ENCODE measurements at places on chromosomes 3 and 15.

DNA sequence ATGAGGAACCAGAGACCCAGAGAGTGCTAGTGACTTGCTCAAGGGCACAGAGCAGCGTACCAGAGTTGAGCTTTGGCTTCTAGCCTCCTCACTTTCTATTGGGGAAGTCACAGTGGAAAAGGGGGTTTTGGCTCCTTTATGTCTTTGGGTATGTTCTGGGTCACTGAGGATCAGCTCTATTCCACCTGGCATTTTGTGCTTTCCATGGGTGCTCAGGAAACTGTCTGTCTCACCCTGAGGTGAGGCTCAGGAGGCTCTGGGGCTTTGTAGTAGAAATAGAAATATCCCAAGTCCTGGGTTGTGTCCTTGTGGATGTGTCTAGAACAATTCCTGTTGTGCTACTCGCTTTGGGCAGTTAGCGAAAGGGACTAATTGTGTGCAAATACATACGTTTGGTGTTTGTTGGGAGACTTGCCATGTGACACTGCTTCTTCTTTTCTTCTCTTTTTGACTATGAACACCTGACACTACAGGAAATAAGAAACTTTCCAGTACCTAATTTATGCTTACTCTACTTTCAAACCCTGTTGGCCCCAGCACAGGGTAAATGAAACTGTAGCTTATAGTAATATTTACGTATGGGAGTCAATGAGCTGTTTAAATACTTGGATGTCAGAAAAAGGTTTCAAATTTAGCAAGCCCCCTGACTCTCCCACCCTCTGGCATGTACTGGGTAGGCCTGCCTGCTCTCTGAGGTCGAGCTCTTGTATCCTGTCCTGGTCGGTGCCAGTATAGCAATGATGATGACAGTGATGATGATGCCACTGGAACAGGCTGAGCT, 35.6 kb downstream of the SMAD3 start:
- DNase-seq, result no peak

DNA sequence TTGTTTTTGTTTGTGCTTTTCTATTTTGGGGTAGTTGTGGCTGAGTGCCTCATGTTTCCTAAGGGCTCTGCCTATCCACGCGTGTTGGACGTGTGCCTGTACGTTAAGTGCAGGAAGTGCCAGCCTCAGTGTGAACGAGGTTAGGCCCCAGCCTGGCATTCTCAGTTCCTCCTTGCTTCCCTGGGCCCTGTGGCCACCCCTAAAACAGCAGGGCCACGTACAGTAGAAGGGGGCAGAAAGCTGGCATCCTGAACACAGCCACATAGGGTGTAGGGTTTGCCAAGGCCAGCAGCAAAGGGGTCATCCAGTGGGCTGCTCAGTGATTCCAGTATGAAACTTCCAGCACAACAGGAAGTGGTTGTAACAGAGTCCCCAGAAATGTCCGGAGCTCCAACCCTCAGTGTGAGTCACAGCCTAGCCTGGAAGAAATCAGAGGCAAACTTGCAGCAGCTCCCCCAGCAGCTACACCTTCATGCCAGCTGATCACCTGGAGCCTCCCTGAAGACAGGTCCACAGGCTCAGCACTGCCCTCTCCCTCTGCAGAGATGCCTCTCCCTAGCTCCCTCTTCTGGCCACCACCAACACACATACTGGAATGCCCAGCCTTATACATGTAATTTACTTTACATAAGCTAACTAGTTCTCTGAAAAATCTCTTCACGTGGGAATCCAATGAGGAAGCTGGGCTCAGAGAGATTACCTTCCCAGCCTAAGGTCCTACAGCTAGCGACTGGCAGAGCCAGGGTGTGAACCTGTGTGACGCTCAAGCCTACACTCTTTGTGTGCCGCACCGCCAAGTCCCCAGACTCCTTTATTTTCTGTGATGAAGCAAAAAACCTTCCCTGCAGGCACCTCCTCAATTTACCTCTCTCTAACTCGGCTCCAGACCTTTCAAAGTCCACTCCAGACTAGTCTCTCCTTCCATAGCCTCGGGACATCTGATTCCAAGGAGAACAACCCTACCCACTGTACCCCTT, 26.6 kb downstream of the ILDR1 start:
- DNase-seq, result peak; percentile 61

- no peak for DNase-seq
Observed at GRCh38 chr15:40932156-40932555, 3.0 kb downstream of the DLL4 start.

- no peak for DNase-seq
Observed at GRCh38 chr3:193052354-193053045, 134.8 kb upstream of the MB21D2 start.

DNA sequence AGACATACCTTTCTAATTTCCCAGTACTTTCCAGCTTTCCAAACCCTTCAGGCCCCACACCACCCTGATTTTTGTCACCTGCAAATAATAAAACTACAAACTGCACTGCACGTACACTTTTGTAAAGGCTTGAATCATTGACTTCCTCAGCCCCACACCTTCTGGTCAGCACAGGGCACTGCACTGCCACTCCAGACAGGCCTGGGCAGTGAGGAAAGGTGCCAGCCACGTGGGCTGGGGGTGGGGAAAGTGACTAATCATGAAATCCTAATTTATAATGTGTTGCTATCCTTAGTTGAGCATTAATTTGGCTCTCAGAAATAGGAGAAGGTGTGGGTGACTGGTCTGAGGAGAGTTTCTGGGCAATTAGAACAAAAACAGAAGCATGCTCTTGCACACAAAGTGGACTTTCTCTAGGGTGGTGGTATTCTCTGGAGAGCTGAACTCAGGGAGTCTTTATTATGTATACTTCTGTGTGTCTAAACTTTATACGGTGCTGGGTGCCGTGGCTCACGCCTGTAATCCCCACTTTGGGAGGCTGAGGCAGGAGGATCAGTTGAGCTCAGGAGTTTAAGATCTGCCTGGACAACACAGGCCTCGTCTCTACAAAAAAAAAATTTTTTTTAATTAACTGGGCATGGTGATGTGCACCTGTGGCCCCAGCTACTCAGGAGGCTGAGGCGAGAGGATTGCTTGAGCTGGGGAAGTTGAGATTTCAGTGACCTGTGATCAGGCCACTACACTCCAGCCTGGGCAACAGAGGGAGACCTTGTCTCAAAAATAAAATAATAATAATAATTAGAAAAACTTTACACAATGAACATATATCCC, 58.2 kb upstream of the FLNB start:
- DNase-seq, result no peak

DNA sequence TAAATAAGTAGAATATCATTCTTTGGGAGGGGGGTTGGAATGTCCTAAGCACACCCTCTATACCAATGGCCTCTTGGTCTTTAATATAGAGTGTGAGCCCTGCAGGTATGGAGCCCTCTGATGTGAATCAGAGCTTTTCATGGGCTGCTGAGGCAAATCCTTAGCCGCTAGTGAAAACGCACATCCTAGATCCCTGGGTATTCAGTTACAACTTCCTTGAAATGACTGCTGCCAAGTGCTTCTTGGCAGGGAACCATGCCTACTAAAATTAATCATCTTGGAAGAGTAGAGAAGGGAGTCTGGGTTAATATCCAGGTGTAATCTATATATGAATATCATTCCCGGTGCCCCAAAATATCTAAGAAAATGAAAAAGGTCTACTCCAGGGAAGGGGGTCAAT, 109.1 kb downstream of the POLQ start:
- no peak for DNase-seq

- DNase-seq, result no peak
Observed at GRCh38 chr3:158456114-158456513, 114.9 kb upstream of the MLF1 start.

- DNase-seq, result no peak
Observed at GRCh38 chr15:27454281-27455075, 483.5 kb downstream of the GABRG3 start.

DNA sequence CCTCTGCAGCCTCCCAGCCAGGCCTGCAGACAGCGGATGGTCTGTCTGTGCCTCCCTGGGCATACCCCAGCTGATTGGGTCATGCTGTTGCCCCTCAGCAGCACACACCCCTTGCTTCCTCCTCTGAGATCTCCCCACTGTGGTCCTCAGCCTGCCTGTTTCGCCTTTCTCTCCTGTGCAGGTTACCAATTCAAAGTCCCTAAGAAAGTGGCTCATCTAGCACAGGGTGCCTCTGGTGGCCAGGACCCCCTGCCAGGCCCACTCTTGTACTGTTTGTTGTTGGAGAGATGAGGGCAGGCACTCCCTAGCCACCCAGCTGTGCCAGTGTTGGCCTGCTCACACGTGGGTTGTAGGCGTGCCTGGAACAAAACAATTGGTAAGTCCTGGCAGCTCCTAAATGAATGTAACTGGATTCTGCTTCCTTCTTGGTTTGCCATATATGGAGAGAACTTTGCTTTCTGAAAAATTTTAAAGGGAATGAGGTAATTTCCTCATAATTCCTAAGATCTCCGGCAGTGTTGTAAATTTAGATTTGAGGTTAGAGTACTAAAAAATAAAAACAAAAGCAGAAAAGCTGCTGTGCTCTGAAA, 213.2 kb upstream of the IL12A start:
- DNase-seq, result peak; percentile 68

DNA sequence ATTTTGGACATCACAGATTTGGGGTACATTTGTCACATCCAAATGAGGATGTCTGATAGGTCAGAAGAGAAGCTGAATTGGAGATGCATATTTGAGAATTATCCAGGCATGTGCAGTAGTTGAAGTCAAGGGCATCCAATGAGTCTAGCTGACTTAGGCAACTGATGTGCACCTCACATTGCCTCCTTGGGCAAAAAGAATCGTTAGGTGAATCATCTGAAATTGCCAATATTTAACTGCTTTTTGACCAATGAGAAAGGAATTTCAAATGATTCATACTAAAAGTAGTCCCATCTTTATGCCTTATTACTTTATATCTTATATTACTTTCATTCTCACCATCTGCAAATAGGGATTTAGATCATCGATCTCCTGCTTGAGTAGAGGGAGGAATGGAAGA, 117.7 kb downstream of the CD47 start:
- no peak for DNase-seq

GRCh38 chr3:128271536-128272332, 118.5 kb downstream of the EEFSEC start:
- no peak for DNase-seq

- DNase-seq, result no peak
Observed at GRCh38 chr3:49883998-49884397, 14.3 kb upstream of the CAMKV start.

DNA sequence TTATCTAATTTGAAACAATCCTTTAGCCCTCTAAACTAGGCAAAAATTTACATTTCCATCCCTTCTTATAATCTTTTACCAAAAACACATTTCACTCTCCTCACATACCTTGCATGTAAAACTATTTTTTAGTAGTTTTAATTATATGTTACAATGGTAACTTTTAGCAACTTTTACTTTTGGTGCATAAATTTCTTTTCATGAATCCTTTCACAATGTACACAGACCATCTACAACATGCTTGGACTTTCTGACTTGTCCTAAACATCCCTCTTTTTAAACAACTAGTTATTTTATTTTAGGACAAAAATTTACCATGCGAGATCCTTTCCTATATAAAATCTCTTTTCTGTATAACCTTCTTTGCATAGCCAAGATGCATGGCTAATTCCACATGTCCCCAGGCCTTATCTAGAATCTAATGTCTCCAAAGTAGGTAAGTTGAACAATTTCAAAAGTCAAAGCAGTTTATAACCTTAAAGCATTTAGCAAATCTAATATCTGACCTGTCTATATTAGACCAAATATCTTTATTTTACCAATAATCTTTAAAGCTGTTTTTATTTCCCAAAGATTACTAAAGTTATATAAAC, 14.4 kb upstream of the ALDH1L1 start:
- no peak for DNase-seq

DNA sequence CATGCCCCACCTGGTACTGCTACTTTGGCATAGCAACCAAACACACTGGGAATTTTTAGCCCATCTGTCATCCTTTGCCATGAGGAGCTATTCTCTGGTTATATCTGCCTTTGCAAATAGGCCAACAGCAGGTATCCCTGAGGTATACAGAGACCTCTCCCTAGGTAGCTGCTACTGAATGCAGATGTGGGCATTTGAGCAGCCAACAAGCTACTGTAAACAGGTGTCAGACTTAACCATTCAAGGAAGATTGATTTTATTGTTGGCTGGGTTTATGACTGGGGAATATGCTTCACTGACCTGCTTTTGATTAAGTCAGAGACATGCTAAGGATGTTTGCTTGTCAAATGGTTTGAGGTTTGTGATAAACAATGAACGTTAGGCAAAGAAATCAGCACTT, 183.2 kb downstream of the OXSM start:
- no peak for DNase-seq

GRCh38 chr3:152348436-152349177, 79.9 kb downstream of the MBNL1 start:
- no peak for DNase-seq

- no peak for DNase-seq
Observed at GRCh38 chr3:126742057-126742456, 38.0 kb downstream of the CHCHD6 start.

DNA sequence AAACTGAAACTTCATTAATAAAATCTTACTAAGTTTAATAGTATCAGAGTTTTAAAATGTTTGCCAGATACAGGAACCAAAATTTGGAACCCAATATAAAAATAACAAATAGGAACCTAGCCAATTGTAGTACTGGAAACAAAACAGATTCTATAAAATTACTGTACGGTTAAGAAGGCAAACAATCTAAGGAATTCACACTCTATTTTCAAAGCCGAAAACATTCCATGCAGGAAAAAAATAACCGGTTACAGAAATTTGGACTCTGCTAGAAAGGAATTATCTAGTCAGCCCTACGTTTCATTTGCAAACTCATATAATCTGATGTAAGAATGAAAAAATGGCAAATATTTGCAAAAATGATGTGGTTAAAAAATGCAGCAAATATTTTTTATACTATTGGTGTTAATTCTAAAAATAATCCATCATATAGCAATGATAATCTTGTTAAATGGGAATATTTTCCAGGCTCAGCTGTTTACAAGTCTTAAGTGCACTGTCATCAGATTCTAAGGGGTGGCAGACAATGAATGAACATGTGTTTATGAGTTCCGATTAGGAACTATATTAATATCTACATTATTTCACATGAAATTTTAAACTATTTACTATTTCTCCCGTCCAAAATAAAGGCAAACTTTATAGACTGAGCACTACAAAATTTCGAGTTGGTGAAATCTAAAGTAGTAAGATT, 58.1 kb downstream of the DCBLD2 start:
- no peak for DNase-seq

- DNase-seq, result no peak
Observed at GRCh38 chr15:67458331-67459029, 62.5 kb upstream of the C15orf61 start.

GRCh38 chr3:107861422-107861821, 229.4 kb downstream of the CD47 start:
- no peak for DNase-seq

GRCh38 chr15:93088200-93088980, 621 bp downstream of the RGMA start:
- DNase-seq, result no peak

DNA sequence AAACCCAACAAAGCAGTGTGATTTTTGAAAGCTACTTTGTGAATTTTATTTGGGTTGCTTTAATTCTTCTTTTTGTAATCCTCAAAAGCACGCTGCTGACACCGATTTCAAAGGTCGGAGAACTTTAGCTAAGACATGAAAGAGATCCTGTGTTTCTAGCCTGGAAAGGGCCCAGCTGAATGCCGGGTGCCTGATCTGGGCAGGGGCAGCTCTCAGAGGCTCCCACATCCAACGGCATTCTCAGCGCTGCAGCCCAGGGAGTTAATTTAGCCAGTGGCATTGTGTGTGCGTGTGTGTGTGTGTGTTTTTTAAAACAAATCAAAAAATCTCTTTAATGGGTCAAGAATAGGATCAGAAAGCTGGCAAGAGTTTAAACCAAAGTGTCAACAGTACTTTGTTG, 6.6 kb downstream of the RBP1 start:
- no peak for DNase-seq
